HT1080 (cell line): ENCODE measurements at places on chromosomes 5 and 9.
A peak's percentile ranks its signal among the peaks of the same experiment; 100 is the strongest.

GRCh38 chr5:61464512-61464911 is 132.5 kb downstream of the ZSWIM6 start:
- DNase-seq, result no peak

DNA sequence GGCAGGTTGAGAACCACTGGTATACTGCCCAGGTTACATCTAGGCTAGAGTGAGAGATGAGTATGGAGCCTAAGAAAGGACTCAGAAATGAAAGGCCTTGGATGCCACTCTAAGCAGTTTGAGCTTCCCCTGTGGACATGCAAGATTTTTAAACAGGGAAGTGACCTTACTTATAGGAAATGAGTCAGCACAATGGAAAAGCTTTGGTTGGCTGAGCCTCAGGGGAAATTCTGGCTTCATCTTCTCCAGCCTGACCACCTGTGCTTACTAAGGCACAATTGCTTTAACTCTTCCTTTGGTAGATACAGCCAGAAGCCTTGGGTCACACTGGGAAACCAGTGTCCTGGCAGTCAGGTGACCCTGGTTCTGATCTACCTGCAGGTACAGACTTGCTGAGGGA is 380.2 kb upstream of the ZNF462 start:
- DNase-seq, result peak; percentile 80

- DNase-seq, result peak; percentile 37
These were observed 99.9 kb downstream of the GTF3C4 start for GRCh38 chr9:132769906-132770769.

GRCh38 chr5:75389430-75389829 is 52.4 kb downstream of the HMGCR start:
- DNase-seq, result no peak

DNA sequence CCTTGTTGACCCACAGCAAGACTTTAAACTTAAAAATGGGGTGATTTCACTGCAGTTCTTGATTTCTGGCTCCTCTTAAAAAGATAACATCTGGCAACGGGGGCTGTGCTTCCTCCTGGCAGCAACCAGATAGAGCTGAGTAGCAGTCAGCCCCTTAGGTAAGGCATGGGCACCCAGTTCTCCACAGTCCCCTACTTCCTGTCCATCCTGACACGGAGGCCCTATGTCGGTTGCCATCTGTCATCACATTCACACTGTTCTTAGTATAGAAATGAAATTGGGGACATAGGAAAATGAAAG is 11.7 kb downstream of the CD74 start:
- no peak for DNase-seq

- peak; percentile 78 for DNase-seq
These were observed 6.8 kb downstream of the FBP2 start for GRCh38 chr9:94586814-94587213.

GRCh38 chr5:126098330-126099017 is 324.7 kb upstream of the GRAMD2B start:
- DNase-seq, result no peak

- no peak for DNase-seq
These were observed 7.2 kb downstream of the EPB41L4A start for GRCh38 chr5:112411903-112412302.

GRCh38 chr9:114653556-114654159 is 3.9 kb downstream of the TEX53 start:
- peak; percentile 76 for DNase-seq

DNA sequence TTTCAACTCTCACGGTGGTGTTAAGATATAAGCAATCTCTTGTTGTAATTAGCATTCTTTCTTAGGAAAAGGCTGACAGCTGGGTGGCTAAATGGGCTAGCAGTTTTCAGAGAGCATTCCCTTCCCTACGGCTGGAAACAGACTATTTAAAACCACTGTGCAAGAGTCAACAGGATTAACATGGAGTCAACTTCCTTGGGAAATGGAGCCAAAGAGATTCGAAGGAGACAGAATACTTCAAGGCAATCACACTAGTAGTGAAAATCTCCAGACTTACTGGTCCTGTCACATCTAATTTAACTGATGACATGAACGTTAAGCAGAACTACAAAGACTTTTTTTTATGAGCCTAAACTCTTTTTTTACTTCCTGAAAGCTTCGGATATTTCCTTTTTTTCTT is 453.3 kb upstream of the ITGA1 start:
- DNase-seq, result no peak

DNA sequence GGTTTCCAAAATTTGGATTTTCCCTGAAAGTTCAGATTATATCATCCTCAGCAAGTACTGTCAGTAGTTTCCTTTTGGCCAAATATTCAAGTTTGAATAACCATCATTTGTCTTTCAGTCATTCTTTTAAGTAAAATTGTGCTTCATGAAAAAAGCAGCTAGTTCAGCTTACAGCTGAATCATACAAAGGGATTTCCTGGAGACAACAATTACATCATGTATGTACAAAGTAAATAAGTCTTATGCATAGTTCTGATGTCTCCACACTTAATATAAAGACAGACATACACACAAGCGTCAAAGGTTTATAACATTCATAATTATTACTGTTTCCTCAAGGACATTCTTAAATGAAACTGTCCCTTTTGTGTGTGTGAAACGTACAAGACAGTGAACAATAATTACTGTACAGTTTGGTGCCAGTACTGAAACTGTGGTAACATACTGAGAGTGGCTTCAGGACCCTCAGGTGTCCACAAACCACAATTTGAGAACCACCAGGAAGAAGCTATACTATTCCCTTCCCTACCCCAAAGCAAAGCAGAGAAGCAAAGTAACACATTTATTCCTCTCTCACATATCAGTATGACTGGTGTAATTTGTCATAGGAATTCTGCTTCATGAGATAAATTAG is 746.6 kb downstream of the TAF11L14 start:
- DNase-seq, result no peak

- DNase-seq, result peak; percentile 71
These were observed 116.9 kb downstream of the ARRDC3 start for GRCh38 chr5:91266184-91266705.

- DNase-seq, result no peak
These were observed 68.3 kb downstream of the SGCD start for GRCh38 chr5:156395306-156395675.

DNA sequence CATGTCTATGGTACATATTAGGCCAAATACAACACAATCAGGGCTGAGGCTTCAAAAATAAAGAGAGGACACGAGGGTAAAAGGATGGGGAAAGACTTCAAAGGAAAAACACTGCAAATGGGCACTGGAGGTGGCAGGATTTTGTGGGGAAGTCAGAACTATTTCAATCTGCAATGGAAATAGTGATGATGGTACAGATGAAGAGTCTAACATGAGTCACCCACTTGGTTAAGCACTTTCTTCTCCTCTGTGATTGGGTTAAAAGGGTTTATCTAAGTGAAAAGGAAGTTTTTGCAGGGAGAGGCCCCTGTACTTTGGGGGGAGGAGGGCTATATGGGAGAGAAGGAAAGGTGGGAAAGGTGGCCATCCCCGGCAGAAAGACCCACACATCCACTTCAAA is 4.5 kb upstream of the SH3GL2 start:
- no peak for DNase-seq

- no peak for DNase-seq
These were observed 8.6 kb downstream of the G3BP1 start for GRCh38 chr5:151780348-151780747.

DNA sequence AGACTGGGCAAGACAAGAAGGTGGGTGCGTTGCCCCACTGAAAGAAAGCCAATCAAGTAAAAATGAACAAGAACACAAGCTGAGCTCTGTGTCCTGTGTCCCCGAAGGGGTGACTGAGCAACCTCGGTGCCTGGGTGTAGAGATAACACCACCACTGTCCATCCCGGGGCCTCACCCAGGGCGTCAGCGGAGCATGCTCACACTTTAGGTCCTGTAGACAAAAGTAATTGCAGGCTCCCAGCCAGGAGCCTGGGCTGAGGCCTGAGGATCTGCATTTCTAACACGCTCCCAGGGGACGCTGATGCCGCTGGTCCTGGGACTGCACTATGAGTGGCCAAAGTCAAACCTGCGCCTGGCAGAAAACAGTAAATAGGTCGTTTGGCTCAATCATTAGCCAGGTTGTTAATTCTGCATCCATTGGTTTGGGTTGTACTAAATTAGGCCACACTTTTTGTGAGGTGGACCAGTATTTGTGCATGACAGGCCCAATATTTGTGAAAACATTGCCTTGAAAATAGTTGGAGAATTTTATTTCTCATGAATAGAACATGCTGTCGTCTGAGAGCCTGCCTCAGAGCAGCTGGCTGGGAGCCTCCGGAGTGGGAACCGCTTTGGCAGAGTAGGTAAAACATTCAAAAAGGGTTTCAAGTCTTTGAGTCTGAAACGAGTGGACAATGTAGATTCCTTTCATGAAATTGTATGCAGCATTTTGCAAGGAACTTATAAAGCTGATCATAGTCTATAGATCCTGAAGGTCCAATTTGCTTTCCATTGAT is 38.3 kb downstream of the ANKRD33B start:
- no peak for DNase-seq

GRCh38 chr5:387491-388265 is 55.3 kb upstream of the EXOC3 start:
- DNase-seq, result no peak

DNA sequence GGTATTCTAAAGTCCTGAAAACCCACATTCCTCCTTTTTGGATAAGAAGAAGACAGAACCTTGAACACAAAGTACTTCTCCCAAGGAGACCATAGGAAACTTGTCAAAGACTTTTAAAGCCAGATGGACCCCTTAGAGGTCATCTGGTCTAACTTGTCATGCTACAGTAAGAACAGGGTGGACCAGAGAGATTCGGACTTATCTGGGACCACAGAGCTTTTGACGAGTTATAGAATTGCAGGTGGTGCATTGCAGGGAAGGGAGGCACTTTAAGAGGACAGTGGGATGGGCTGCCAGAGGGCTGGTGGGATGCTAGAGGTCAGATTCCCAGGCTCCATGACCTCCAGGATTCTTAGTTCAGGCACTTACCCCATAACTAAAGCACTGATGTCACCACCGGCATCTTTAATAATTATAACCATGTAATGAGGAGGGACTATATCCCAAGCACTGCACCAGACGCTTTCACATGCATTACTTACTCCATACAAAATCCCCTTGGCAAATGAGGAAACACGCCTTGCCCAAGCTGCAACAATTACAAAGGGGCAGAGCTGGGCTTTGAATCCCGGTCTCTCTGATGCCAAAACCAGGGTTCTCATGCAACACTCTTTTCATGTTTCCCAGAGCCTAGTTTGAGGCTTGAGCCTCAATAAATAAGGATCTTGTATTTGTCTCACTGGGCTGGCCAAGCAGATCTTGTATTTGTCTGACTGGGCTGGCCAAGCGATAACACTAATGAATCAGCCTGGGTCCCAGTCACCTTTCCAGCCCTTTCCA is 12.8 kb upstream of the GPX3 start:
- no peak for DNase-seq

- DNase-seq, result no peak
These were observed 549.3 kb downstream of the RAB3C start for GRCh38 chr5:59132131-59132530.
